ENCODE measurements at places on chromosomes 1 and 21.

GRCh38 chr1:235817101-235817728, 49.5 kb downstream of the LYST start:
- no peak for DNase-seq

GRCh38 chr1:8089535-8090228, 63.6 kb upstream of the ERRFI1 start:
- no peak for DNase-seq

DNA sequence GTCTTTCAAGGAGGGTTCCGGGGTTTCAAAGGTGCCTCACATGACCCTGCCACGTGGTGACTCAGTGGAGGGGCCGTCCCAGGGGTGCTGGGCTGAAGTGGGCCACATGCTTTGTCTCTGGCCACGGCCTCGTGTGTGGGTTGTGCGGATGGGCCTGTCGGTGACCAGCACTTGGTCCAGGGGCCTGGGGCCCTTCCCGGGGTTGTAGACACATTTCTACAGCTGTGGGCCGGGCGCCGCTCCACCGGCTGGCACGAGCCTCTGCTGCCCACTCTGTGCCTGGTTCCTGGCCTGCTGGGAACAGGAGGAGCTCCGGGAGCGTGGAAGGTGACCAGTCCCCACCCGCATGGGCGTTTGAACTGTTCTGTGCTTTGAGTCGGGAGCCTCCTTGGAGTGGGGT, 75.4 kb upstream of the TTC34 start:
- no peak for DNase-seq

DNA sequence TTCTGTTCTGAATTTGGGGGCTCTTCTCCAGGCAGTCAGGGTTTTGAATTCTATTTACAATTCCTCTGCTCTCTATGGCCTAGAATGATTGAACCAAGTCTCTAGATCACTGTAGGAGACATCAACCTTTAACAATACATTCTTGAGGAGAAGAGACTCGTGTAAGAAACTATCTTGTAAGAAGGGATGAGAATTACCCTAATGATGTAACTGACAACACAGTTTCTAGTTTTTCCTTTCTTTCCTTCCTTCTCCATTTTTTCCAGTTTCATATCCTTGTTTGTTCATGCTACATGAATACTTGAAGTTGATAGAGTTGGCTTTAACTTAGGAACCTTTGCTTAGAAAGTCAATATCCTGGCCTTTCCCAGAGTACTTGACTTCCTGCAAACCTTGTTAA, 1.3 kb upstream of the ATP1A1 start:
- no peak for DNase-seq

- no peak for DNase-seq
These were observed 12.4 kb upstream of the ADGRB2 start for GRCh38 chr1:31776516-31776915.

DNA sequence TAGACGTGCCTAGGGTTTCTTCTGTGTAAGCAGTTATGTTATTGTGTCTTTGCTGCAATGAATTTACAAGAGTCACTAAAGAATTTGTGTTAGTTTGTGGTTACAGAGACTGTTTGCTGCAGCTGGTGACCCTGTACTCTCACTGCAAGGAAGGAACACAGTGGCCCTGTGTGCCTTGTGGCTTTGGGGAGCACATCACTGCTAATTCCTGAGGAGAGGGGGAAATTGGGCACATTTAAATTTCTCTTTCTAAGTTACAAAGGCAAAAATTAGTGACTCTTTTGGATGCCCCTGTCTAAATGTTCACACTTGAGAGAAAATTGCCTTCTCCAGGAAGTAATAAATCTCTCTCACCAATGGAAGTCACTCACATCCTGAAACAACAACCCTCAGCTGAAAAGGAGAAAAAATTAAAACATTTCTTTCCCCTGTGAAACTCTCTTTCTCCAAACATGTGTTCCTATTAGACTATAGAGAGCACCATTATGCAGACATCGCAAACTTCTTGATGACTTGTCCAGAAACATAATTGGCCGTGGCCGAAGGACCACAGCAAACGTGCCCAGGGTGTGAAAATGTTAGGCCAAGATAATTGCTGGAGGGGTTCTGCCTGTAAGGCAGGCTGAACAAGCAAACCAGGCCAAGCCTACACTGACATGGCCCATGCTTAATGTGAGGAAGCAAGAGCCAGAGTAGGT, 32.3 kb upstream of the SPAG17 start:
- no peak for DNase-seq

GRCh38 chr1:3663999-3664699, 11.8 kb downstream of the TP73 start:
- no peak for DNase-seq

DNA sequence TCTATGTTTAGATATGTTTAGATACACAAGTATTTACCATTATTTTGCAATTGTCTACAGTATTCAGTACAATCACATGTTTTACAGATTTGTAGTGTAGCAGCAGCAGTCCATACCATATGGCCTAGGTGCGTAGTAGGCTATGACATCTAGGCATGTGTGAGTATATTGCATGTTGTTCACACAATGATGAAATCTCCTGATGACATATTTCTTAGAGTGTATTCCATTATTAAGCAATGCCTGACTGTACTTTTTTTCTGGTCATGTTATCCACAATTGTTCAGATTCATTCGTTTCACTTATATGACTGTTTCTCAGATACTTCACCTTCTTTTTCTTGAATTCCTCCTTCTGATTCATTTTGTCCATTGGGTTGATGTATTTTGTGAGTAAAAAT, 9.9 kb upstream of the BACE2 start:
- DNase-seq = no peak

DNA sequence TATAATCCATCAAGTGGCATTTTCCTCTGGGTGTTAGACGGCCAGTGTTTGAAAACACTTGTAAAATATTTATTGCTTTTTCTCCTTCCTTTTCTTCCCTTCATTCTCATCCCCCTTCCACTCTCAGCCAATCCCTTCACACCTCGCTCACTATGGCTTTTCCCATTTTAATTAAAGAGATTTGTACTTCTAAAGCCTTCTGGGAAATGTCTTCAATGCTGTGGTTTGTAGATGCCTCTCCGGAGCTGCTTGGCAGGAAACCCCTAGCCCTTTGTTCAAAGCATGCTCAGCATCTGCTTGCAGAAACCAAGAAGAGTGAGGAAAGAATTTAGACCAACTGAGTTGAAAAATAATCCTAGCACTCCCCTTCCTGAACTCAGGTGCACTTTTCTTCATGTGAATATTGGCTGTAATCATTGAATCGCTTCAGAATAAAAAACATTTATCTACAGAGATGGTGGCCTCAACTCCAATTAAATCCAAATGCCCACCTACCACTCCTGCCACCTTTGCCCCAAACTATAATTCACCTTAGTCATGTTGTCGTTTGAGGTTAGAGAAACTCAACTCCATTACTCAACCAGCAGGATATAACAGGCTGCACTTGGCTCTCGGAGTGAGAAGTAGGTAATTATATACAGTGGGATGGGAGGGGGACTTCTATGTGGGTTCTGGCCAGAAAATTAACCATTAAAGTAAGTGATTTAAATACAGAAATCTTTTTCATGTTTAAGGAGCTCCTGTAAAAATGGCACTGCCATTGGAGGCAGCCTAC, 659.4 kb upstream of the CAMK1G start:
- DNase-seq = no peak

DNA sequence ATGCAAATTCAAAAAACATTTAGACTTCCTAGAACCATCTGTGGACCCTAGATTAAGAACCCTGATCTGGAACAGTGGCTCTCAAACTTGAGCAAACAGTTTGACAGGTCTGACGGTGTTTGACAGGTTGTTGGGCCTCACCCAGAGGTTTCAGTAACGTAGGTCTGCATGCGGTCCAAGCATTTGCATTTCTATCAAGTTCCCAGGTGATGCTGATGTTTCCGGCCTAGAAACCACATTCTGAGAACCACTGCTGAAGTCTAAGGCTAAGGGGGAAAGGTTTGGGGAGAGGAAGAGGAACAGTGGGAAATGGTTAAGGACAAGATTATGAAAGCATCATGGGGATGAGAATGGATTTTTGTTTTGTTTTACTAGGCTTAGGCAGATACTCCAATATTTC, 48.6 kb downstream of the MDM4 start:
- DNase-seq = no peak

DNA sequence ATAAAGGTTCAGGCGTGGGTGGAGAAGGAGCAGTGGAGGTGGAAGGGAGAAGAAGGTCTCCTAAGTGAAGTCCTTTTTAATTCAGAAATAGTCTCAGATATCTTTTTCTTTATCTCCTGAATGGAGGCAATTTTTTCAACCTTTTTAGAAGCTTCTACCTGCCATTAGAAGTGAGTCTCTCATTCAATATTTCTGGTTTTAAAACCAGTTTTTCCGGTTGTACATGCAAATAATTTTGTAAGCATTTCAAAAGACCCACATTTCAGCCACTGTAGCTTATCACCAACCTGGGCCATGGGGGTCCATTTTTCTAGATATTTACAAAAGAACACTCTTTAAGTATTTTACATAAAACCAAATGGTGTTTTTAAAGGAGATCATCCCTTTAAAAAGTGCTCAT, 1280.2 kb downstream of the NCAM2 start:
- no peak for DNase-seq

- DNase-seq = no peak
These were observed 106.8 kb downstream of the LMO4 start for GRCh38 chr1:87435484-87435883.

- no peak for DNase-seq
These were observed 283.1 kb downstream of the LMX1A start for GRCh38 chr1:165073185-165074007.

All from RWPE2 (cell line).